HCT116 (cell line): ENCODE measurements at places on chromosomes 12 and 14. TPM values are rescaled to one million over a fixed set of nuclear protein-coding genes. Genes with fewer than 3 reads are reported as not detected.
A peak's percentile ranks its signal among the peaks of the same experiment; 100 is the strongest.

Gene C12orf43
- total RNA-seq, result 16.2 TPM

DNA sequence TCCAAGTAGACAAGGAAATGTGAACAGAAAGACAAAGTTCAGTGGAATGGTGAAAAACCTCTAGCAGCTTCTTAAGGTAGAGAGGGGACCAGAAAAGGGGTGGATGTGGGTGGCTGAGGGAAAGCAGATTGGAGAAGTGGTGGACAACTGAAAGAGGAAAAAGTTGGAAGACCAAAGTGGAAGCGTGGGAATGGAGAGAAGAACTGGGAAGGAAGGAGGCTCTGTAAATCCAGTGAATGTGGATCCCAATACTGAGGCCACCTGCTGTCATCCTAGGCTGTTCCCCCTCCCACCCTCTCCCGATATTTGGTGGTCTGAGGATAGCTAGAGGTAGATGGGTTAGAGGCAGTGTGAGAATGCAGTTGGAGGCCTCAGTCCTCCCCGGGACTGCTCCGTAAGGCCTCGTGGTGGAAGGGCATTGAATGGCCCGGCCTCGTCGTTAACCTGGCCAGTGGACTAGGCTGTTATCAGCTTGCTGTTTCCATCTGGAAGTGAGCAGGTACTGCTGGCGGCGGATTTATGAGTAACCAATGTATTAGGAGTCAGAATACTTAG, 822 bp upstream of the POU6F1 start:
- DNase-seq, result no peak

DNA sequence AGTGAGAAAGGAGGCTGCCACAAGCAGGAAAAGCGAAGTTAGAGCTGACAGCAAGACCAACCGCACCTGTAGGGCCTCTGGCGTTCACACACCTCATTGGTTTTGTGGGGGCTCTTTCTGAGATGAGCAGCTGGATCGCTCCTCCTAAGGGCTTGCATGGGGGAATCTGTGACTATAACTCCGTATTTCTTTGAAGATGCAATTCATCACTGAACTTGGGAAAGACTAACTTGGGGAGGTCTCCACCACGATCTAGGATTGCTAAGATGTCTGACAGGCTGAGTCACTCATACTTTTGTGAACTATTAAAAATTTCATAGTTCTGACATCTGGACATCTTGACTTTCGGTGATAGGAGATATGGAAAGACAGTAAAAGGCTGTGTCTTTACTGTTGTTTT, 173.6 kb downstream of the ETV6 start:
- DNase-seq, result no peak

DNA sequence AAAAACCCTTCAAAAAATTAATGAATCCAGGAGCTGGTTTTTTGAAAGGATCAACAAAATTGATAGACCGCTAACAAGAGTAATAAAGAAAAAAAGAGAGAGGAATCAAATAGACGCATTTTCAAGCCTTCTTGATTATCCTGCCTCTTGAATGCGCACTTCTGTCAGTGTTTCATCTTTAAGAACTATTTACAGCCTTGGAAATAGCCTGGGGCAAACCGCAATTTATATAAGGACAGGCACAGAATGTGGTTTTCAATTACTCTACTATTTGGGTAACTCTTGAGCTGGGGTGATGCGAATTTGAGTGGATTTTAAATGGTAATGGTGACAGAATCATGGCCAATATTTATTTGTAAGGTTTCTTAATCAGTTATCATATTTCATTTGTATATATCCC, 179.1 kb upstream of the OTX2 start:
- DNase-seq, result no peak

Gene TPH2
- total RNA-seq, result not detected

- DNase-seq, result no peak
Measured at GRCh38 chr12:33439587-33440011, at the start of gene SYT10. Gene SYT10 (minus strand): TSS chr12:33439819. CDS start chr12:33439522, 297 bp downstream.

- no peak for DNase-seq
Measured at GRCh38 chr12:49956663-49957569, 4.8 kb upstream of the AQP5 start.

GRCh38 chr14:37589715-37590427, 5.2 kb downstream of the FOXA1 start:
- no peak for DNase-seq

DNA sequence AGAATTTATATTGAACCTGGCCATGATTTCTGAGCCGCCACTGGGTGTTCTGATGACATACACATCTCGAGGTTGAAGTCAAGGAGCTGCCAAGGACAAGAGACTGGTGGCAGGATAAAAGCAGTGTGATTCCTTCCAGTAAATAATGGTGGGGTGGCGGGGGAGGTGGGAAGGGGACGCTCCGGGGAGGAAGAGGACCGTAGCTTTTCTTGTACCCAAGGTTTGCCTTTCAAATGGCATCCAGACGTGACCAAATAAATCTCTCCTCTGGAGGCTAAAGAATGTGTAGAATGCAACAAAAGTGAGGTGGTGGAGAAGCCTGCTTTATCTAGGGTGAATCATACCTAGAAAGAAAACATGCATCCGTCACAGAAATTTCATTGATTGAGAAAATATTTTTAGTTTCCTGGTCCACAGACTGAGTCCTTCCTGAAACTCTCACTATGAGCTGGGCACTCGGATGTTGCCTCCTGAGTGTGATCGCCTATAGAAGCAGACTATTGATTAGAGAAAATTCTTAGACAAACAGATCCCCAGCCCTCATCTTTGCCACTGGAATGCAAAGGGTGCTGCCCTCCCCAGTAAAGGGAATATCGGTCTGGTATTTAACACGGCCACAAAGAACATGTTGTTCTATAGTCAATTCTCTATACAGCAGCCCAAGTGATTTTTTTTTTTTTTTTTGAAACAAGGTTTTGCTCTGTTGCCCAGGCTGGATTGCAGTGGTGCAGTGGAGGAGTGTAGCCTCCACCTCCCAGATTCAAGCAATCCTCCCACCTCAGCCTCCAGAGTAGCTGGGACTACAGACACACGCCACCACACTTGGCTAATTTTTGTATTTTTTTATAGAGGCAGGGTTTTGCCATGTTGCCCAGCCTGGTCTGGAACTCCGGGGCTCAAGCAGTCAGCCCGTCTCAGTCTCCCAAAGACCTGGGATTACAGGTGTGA, 112.1 kb downstream of the DPF3 start:
- no peak for DNase-seq

DNA sequence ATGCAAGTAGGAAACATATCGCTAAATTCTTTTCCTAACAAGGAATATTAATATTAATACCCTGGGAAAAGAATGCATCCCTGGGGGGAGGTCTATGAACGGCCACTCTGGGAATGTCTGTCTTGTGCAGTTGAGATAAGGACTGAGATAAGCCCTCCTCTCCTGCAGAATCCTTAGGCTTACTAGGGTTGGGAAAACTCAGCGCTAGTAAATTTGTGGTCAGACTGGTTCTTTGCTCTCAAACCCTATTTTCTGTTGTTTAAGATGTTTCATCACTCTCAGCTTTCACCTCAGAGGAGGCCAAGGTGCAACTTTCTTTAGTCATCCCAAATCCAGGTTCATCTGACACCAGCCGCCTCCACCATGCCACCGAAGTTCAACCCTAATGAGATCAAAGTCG, 11.2 kb upstream of the RESF1 start:
- DNase-seq, result no peak

Gene IL31
- not detected for total RNA-seq

GRCh38 chr14:37081218-37081617, 91.2 kb downstream of the SLC25A21 start:
- DNase-seq, result peak; percentile 93

Gene GSG1
- not detected for total RNA-seq

DNA sequence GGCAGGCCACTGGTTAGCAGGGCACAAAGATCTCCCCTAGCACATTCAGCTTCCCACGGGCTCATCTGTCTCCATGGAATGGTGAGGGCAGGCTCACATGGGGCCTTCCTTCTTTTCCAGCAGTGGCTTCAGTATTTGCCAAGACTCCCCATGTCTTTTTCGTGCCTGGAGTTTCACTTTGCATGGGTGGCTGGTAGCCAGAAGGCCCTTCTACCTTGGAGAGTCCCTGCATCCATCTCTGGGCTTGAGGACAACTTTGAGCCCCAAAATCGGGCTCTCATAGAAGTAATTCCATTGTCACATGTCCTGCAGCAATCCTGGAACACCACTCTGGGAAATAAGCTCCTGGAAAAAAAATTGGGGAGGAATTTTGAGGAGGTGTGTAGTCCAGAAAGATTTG, 42.1 kb downstream of the NFKBIA start:
- no peak for DNase-seq

Gene SRP54
- 53.0 TPM for total RNA-seq

DNA sequence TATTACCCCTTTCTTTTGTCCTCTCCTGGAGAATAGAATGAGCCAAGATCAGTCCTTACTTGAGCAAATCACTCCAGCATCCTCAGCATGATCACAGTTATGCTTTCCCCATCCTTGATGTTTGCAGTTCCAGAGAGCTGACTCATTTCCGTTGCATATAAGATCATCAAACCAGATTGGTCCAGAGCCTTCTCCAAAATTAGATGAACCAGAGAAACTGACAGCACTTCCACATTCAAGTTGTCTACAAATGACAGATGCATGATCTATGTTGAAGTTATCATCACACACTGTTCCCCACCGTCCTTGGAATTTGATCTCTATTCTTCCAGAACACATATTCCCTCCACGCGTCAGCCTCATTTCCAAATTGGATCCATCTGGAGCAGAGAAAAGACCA, 4.8 kb downstream of the CD163 start:
- no peak for DNase-seq

DNA sequence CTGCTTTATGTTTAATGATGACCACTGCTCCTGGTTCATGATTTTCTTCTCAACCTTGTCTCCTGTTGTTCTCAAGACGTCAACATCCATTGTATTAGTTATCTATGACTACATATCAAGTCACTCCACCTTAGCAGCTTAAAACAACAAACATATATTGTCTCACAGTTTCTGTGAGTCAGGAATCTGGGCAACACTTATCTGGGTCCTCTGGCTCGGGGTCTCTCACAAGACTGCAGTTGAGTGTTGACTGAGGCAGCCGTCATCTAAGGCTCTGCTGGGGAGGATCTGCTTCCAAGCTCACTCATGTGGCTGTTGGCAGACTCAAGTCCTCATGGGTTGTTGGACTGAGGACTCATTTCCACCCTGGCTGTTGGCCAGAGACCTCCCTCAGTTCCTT, 27.3 kb upstream of the FRS2 start:
- DNase-seq, result no peak

Gene NELL2
- 1.1 TPM for total RNA-seq

DNA sequence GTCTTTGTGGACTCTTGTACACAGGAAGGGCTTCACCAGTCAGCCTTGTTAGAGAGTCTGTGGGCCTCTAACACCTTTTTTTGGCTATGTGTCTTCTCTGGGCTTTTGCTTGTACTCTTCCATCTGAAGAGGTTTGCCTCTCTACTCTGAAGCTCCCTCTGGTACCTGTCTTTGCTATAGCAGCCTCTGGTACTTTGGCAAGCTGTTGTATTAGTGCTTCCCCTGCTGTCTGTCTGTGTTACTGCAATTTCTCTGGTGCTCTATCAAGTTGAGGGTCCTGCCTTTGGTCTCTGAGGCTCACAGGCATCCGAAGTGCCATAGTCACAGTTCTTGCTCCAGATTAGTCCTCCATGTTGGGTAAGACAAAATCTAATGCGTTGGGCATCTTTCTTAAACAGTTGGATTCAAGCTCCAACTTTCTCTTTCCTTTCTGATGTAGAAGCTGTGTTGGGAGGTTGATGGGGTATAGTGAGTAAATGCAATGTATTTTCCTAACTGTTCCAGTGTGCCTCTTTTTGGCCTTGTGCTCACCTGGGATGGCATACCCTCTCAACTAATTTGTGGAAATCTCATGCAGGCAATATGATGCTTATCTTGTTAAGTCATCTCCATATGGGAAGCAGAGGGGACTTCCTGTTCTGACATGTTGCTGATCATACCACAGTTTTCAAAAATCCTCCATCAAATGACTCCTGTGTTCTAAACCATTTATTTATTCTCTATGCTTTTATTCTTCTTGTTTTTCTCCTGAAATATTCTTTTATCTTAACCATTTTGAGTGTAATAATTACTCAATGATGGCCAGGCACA, 88.8 kb downstream of the ATF7IP start:
- peak; percentile 59 for DNase-seq

DNA sequence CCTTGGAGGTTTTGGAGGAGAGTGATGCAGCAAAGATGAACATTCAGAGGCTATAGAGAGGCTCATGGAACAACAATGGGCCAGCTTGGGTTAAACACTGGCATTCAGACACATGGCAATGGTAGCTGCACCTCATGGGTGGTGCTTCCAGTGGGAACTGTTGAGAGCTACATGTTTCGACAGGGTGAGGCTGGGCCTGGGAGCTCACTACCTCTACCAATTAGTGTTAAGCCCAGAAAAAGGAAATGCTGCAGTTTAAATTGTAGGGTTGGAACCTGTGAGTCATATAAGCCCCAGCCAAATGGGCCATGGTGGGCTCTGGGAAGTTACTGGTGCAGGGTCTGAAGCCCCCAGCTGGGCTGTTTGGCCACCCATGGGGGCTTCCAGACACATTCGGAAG, 279.7 kb downstream of the ZFP36L1 start:
- DNase-seq, result no peak

GRCh38 chr12:83954956-83955601, 957.5 kb downstream of the SLC6A15 start:
- peak; percentile 22 for DNase-seq

Gene OAS2
- 0.30 TPM for total RNA-seq

- DNase-seq, result no peak
Measured at GRCh38 chr12:59121451-59121850, 201.1 kb upstream of the LRIG3 start.

Gene PTPRO
- total RNA-seq, result not detected

- DNase-seq, result no peak
Measured at GRCh38 chr12:69047990-69048389, 115.0 kb upstream of the CPM start.

- DNase-seq, result no peak
Measured at GRCh38 chr12:52233462-52234207, 592 bp downstream of the KRT7 start.

Gene PHLDA1
- 231 TPM for total RNA-seq

GRCh38 chr14:73457041-73457923, 1.1 kb downstream of the NUMB start:
- DNase-seq, result no peak

- no peak for DNase-seq
Measured at GRCh38 chr12:113650476-113650875, 178.8 kb upstream of the LHX5 start.

DNA sequence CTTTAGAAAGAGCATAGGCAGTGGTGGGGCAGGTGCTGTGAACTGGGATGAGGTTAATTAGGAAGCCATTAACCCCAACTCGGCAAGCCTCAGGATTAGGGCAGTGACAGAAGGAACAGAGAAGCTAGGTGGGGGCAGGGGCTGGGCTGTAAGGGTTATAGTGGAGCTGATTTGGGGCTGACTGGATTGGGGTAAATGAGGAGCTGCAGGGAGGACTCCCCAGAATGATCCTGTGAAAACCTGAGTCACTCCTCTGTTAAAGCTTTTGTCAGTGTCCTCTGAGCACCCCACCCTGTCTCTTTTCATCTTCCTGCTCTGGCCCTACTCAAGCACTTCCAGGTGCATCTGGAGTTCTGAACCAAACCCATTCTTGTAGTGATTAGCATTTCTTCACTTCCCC, 4.4 kb downstream of the KLC1 start:
- no peak for DNase-seq

Gene GPRC5D
- not detected for total RNA-seq
